Activated T-cell treated with anti-CD3 and anti-CD28 coated beads, Interleukin-2, amount 50 U/mL, for 24 hours (primary cell): ENCODE measurements at places on chromosomes 11 and 22.

DNA sequence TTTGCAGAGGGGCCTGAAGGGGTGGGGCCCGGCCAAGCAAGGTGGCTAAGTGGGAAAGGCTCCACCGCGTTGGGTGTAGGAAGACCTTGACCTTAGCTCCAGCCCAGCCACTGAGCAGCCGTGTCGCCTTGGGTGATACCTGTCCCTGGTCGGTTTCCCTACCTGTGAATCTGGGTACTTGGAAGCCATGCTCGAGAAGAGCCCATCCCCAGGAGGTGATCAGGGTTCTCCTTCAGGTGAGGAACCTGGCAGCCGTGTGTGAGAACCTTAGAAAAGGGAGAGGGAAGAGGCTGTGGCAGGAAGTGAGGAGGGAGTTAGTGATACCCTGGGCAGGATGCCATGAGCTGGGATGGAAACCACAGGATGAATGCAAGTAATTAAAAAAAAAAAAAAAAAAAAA lies 21.6 kb downstream of the PPARA start:
- no peak for DNase-seq

- DNase-seq: no peak
Measured at GRCh38 chr11:1107316-1108245, 32.9 kb downstream of the MUC2 start.

GRCh38 chr11:34667810-34668582 lies 47.1 kb downstream of the EHF start:
- no peak for DNase-seq

GRCh38 chr11:58968251-58968711 lies 29.0 kb downstream of the GLYATL1 start:
- DNase-seq: no peak

DNA sequence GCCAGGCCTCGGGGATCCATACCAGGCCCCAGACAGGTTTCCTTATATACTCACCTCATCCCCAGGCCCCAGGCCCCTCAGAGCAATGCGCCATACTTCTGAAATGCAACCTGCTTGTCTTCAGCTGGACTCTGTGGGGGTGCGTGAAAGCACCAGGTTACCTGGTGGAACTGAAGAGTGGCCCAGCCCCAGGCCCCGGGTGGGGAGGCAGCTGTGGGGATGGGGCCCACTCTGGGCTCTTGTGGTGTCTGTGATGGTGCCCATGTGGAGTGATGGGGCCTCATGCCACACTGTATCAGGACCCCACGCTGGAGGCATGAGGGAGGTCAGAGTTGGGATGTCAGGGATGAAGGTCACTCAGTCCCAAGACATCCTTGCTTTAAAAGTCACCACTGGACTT lies 999.0 kb downstream of the BRD1 start:
- DNase-seq: no peak

DNA sequence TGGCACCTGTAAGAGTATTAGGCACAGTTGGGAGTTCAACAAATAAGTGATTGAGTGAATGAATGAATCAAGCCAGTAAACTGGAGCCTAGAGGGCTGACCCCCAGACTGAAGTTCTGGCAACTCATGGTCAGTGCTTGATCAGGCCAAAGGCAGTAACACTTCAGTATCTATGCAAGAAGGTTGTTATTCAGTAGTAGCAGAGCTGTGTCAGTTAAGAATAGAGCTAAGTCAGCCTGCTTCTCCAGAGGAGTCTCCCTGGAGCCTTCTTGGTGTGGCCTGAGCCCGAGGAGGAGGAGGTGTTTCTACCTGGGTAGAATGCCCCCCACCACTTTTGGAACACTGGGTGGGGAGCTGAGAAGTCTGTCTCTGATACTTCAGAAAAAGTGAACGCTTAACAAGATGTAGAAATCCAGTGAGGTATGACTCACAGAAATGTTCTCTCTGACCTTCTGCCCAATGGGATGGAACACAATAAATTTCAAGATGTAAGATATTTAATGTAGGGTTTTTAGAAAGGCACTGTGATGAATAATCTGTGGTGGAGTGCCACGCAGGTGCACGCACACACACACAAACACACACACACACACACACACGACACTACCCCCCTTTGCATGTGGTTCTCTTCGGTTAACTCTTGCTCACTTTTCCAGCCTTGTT lies 219.9 kb downstream of the HIPK3 start:
- DNase-seq: no peak

DNA sequence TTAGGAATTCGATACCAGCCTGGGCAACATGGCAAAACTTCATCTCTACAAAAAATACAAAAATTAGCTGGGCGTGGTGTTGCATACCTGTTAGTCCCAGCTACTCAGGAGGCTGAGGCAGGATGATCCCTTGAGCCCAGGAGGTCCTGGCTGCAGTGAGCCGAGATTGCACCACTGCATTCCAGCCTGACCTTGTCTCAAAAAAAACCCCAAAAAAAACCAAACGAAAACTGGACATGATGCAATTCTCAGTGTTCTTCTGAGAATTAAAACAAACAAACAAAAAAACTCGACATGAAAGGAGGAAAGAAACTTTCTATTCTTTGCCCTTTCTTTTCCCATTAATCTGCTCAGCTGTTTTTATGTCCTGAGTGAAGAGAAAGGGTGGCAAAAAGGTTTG lies 7.4 kb downstream of the MED17 start:
- DNase-seq: no peak

DNA sequence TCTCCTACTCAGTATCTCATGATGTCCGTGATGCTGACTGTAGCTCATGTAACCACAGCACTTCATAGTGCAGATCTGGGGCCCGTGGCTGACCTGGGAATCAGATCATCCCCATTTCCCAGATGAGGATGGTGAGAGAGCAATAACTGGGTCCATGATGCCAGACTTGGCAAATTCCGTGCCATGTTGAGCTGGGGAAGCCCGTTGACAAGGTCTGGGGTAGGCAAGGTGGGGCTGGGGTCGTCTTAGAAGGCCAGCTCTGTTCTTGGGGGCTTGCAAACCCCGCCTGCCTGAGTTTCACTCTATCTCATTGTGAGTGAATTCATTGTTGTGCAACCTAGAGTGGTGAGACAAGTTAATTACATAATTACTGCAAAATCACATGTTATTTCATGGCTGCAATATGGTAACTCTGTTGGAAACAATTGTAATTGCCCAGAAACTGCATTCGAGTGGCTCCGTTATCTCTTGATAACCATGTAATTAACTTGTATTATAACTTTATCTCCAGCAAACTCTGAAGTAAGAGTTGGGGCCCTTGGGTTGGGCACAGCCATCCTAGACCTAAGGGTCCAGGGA lies 41.7 kb downstream of the LMO1 start:
- no peak for DNase-seq

DNA sequence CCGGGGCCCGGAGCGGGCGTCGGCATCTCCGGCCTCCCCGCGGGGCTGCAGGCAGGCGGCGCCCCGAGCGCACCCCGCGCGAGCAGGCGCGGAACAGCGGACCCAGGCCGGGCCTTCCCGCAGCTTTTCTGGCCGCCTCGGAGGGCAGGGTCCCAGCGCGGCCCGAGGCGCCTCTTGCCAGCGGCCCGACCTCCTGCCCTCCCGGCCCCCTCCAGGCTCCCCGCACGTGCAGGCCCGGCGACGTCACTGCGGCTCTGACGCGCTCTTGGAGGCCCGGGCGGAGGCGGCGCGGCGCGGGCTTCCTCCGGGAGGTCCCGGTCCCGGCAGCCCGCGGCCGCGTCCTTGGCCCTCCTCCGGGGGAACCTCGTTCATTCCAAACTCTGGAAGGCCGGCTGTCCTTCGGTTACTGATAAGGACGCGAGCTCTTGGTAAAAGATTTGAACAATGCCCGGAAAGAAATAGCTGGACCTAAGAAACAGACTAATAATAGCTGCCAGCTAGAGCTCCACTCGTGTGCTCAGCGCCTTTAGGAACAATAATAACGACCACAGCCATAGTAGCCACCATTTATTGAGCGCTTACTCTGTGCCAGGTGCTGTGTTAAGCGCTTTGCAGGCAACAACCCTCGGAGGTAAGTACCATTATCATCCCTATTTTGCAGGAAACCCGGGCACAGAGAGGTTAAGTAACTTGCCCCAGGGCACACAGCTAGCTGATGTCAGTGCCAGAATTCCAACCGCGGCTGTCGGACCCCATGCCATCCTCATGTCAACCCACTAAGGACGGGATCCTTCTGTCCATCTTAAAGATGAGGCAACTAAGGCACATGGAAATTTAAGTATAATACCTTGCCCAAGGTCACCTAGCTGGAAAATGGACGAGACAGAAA lies 39.1 kb upstream of the CREB3L1 start:
- DNase-seq: peak; percentile 85

- DNase-seq: no peak
Measured at GRCh38 chr11:72598466-72598865, 75.8 kb downstream of the PDE2A start.

- DNase-seq: no peak
Measured at GRCh38 chr22:27317971-27318428, 483.6 kb downstream of the MN1 start.

GRCh38 chr11:12409621-12410005 lies 32.2 kb downstream of the PARVA start:
- DNase-seq: no peak

DNA sequence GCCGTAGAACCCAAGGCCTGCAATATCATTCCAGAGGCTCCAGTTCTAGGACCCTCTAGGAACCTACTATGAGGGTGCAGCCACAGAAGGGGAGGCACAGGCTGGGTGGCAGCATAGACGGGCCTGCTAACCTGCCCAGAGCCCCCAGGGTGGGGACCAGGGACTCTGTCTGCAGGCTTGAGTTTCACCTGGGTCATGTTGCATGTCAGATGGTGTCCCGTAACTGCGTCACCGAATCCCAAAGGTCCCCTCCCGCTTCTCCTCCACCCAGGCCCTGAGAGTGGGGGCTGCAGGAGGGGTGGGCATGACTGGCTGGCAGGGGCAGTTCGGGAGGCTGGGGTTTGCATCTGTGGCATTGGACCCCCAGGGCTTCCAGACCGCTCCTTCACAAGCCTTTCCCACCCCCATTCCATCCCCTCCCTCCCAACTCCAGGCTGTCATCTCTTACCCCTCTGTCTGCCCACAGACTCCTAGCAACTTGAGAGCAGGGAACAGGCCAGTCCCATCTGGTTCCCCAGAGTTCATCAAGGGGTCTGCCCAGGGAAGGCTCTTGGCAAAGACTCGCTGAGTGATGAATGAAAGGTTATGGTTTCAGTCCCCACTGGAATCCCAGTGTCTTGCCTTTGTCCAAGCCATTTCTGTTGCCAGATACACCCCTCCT lies 16.3 kb downstream of the MYO7A start:
- DNase-seq: no peak

DNA sequence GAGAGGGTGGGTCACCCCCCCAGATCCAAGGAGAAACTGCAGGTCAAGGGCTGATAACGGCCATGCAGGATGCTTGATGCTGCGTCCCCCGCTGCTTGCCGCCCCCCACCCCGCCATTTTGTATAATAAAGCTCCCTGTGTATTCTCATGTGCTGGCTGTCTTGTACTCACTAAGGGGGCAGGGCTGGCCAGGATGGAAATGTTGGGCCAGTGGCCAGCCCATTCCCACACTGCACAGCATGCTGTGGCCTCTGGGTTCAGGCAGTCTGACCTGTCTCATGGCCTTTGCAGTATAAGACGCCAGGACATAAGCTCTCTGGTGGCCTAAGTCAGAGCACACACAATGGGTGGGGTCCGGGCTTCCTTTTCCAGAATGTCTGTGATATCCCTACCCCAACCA lies 421 bp upstream of the PRR33 start:
- no peak for DNase-seq

GRCh38 chr11:118536726-118537125 lies 5.7 kb downstream of the TMEM25 start:
- DNase-seq: no peak

GRCh38 chr11:18115360-18116127 lies 9.7 kb upstream of the SAAL1 start:
- DNase-seq: peak; percentile 67

- DNase-seq: no peak
Measured at GRCh38 chr11:125627236-125627910, 2.4 kb downstream of the CHEK1 start.

DNA sequence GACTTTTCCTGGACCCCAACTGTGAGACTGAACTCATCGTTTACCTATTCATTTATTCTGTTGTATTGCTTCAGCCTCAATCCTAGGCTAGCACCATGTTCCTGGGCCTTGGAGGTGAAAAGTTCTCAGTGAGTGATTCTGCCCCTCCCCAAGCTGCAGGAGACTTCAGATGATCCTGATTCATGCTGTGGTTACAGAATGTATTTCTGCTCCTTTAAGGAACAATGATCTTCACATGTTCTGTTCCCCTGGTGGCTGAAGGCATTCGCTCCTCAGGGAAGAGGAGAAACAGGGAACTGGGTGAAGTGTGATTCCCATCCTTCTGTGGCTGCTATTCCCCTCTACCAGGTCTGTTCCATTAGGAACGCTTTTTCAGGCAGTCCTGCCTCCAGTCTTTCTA lies 2.4 kb downstream of the OR52E1 start:
- no peak for DNase-seq

DNA sequence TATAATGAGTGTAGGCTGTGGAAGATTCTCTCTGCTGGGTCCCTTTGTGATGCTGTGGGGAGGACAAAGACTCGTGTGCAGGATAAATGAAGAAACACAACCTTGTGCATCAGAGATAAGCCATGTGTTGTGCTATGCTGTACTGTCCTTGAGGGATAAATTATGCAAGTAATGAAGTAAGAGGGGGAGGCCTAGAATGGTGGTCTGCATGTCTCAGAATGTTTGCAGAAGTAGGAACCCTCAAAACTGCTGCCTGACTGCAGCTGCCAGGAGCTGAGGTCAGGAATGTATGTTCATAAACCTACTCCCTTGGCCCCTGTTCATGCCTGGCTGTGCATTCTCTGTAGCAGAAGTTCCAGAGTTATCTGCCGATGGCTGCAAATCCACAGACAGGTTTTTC lies 4.6 kb upstream of the SMCO4 start:
- DNase-seq: no peak

DNA sequence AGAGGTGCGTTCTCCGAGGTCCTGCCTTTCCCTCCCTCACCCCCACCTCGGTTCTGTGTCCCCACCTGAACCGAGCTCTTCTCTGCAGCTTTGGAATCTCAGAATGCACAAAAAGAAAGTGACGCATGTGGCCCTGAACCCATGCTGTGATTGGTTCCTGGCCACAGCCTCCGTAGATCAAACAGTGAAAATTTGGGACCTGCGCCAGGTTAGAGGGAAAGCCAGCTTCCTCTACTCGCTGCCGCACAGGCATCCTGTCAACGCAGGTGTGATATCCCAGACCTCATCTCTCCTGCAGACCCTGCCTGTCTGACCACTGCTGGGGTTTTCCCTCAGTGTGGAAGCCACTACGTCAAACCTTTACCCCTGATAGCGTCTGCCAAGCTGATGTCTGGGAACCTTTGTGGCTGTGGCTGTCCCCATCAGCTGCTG lies 13.9 kb downstream of the ACP2 start:
- DNase-seq: peak; percentile 55

DNA sequence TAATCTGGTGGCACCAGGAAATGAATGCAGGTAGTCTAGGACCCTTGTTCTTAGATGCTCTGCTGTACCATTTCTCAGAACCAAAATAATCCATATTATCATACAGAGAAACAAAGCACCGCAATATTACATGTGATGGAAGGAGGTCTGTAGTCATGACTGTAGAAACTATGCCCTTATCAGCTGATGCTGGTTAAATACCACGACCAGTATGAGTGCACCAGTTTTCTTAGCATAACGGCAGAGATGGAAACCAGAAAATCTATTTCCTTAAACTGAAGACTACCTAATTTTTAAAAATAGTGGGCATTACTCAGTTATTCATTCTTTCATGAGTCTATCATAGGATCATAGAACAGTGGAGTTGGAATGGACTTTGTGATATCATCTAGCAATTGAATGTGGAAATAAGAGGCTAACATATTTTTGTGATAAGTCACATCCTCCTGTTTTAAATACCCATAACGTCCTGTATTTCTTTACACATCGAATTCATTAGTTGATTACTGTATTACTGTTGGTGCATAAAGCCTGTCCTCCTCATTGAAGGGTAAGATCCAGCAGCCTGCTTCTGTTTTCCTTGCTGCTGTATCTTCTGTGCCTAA lies 15.1 kb downstream of the JHY start:
- DNase-seq: no peak
